ENCODE measurements at places on chromosomes 7 and 10. TPM values are rescaled to one million over a fixed set of nuclear protein-coding genes. Genes with fewer than 3 reads are reported as not detected.

DNA sequence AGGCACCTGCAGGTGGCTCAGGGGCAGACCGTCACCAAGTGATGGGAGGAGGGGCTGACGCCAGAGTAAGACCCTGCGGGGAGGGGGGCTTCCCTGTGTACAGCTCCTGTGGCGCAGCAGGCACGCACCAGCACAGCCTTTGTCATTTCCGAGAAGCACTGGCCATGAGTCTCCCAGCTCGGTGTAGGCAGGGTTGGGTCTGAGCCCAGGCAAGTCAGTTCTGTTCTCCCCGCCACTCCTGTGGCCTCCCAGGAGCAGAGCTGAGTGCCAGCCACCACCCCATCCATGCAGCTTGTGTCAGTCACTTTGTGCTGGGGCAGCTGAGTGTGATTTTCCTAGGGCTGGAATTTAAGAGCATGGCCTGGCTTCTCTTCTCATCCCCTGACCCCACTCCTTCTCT is 13.2 kb downstream of the CPSF4 start:
- no peak for DNase-seq

DNA sequence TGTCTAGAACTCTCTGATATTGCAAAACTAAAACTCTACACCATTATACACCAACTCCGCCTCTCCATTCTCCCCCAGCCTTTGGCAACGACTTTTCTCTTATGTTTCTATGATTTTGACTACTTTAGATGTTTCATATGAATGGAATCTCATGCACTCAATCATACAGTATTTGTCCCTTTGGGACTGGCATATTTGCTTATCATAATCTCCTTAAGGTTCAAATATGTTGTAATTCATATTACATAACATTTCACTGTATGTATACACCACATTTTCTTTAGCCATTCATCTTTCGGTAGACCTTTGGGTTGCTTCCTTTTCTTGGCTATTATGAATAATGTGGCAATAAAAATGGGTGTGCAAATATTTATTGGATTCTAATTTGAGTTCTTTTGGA is 164.4 kb downstream of the ARL4A start:
- peak; percentile 26 for DNase-seq

FAM237B gene
- total RNA-seq, result not detected

- peak; percentile 50 for DNase-seq
These were observed 536.1 kb upstream of the AUTS2 start for GRCh38 chr7:69062020-69062765.

DNA sequence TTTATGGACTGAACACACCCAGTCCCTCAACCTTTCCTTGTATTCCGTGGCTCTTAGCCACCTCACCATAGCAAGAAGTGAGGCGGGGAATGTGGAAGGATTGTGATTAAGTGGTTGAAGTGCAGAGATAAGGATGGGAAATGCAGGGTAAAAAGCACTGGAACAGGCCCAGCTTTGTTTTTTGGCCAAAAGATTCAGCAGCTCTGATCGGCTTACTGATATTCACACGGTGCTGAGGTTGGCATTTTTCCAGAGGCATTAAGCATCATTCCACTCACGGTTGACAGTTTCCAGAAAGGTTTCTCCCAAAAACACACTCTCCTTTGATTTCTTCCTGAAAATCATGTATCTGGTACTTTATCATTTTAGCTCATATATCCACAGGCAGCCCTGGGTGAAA is 544.2 kb downstream of the CNTNAP2 start:
- no peak for DNase-seq

- no peak for DNase-seq
These were observed 144.2 kb downstream of the PRPF18 start for GRCh38 chr10:13730956-13731355.

DNA sequence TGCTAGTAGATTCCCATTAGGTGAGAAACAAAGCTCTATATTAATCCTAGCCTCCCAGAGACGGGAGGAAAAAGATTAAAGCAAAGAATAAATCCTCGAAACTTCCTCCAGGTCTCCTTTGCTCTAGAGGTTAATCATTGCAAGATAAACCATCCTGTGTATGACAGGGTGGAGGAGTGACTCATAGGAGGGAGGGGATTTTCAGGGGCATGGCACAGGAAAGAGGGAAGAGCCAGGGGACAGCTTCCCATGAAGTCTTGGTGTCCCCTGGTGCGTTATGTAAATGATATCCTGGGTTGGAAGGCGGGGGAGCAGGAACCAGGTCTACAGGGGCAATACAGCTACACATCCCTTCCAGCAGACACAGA is 780 bp downstream of the CYP3A5 start:
- DNase-seq, result peak; percentile 17

DNA sequence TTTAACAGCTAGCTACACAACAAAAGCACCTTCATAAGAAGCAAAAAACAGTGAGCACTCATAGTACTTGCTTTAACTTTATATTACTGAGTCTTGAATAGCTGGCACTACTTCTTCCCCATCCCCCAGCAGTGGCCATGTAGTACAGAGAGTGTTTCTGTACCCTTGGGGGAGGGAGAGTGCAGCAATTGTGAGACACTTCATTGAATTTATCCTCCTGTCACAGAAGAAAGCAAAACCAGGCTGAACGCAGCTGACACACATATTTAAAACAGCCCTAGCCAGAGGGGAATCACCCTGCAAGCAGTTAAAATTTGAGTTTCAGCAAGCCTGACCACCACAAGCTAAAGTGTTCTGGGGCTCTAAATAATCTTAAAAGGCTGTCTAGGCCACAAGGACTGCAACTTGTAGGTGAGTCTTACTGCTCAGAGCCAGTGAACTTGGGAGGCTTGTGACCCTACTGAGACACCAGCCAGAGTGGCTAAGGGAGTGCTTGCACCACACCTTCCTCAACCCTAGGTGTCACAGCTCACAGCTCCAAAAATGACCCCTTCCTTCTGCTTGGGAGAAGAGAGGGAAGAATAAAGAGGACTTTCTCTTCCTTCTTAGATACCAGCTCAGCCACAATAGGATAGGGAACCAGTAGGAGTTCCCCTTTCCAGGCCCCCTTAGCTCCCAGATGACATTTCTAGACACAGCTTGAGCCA is 97.7 kb upstream of the MEOX2 start:
- DNase-seq, result no peak
